GM06990 (cell line): ENCODE measurements at places on chromosomes 6 and 20.

- DNase-seq: no peak
These were observed 8.4 kb upstream of the IRF4 start for GRCh38 chr6:382883-383810.

DNA sequence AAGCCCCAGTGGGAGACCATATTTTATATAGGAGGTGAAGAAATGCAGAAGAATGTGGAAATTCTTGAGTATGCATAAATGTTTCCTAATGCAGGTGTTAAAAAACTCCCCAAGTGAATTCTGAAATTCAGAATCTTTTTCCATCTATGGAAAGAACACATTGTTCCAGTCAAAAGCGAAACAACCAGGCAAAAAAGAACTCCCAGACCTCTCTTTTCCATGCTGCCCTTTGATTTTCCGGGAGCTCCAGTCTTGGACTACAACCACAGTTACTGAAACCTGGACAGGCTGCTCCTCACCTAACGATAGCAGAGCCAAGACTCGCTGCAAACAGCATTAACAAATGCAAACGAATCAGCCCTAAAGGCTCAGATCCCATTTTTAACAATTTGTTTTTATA lies 108.7 kb upstream of the CNKSR3 start:
- DNase-seq: no peak

GRCh38 chr20:20772497-20773085 lies 60.1 kb upstream of the RALGAPA2 start:
- DNase-seq: no peak

GRCh38 chr6:85479208-85479607 lies 29.3 kb downstream of the NT5E start:
- DNase-seq: no peak
